ENCODE measurements at places on chromosomes 1 and 21.

DNA sequence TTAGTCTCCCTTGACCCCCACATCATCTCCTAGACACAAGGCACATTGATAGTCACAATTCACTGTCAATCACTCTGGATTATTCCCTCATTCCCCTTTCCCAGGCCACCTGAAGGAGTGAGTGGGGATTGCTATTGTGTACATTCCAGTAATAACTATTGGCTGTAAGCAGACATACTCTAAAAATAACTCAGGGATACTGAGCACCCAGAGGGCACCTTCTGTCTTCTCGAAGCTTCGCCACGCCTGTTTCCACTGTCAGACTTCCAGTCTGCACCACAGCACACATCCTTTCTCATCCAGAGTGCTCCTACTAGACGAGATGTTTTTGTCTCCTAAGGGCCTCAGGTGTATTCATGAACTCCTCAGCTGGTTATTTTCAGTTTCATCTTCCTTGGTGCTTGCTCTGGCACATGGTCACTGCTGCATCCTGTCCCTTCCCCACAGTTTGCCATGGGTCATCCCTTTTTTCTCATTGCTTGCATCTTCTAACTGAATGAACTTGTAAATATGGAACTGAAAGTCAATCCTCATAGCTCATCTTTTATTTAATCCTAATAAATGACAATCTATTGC lies 848 bp upstream of the APOBEC4 start:
- DNase-seq: peak; percentile 20

DNA sequence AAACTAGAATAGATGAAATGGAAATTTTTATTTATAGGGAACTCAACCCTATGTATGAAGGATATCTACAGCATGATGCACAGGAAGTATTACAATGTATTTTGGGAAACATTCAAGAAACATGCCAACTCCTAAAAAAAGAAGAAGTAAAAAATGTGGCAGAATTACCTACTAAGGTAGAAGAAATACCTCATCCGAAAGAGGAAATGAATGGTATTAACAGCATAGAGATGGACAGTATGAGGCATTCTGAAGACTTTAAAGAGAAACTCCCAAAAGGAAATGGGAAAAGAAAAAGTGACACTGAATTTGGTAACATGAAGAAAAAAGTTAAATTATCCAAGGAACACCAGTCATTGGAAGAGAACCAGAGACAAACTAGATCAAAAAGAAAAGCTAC lies 7.9 kb downstream of the USP1 start:
- no peak for DNase-seq

DNA sequence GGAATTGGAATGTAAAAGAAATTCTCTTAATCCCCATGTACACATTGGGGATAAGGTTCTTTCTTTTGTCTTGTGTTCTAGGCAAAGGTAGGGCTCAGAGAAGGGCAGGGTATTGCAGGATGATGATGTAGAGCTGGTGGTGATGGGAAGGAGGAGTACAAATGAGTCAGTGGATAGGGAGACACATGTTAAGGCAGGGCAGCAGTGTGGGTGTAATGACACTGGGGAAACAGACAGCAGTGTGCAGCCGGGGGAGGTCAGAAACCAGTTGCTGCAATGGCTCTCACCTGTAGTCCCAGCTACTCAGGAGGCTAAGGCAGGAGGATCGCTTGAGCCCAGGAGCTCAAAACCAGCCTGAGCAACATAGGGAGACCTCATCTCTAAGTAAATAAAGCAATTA lies 5.1 kb downstream of the NLRP3 start:
- no peak for DNase-seq

- no peak for DNase-seq
Observed at GRCh38 chr21:23811805-23812204, 1795.5 kb downstream of the MRPL39 start.

DNA sequence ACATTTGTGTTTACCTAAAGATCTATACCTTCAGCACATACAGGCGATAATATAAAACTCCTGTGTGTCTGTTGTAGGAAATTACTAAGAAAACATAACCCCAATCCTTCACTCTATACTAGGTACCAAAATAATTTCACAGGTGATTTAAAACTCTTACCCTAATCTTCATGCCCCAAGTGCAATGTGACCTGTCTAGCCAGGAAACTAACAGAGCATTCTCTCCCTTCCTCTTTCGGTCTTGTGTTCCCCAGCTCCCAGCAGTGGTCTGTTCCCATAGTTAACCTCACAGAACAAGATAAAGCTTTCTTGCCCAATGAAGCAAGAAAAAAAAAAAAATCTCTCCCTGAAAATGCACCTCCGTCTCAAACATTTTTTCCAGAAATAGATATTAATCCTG lies 493.5 kb downstream of the DPYD start:
- DNase-seq: no peak

- no peak for DNase-seq
Observed at GRCh38 chr1:167465018-167465417, 53.3 kb downstream of the CD247 start.

DNA sequence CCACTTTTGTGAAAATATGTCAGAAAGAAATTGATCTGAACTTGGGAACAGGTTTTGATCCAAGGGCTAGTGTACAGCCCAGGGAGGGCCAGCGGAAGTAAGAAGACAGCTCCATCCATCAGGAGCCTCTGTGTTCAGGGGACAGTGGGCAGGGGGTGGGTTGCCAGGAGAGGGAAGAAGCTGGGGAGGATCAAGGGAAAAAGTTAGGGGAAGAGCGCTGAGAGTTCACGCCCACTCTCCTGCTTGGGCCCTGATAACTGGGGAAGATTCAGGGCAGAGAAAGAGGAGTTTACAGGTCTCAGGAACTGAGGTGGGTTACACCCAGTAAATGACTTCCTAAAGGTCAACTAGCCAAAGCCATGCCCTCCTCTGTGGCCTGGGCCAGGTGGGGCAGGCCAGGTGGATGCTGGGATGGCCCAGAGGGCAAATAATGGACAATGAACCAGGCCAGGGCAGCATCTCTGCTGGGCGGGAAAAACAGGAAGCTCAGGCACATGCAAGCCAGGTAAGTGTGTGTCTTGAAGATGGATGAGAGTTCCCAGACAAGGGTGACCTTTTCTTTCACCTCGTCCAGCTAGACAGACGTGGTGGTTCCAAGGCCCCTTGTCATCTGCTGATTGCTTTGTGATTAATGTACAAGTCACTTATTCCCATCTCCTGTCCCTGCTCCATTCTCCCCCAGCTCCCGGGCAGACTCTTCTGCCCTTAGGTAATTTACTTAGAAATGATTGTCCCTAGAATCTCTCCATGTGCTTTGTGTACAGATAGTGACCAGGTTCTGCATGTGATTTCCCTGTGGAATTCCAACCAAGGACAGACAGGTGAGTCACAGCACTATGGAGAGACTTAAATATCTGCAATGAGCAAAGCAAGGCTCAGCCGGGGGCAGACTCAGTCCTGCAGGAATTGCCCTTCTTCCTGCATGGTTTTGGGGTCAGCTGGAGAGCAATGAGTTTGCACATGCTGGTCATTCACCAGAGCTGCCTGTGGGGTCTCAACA lies 57.0 kb downstream of the MDM4 start:
- peak; percentile 23 for DNase-seq

GRCh38 chr1:1333551-1334241 lies 2.6 kb downstream of the TAS1R3 start:
- DNase-seq: no peak

- no peak for DNase-seq
Observed at GRCh38 chr1:9827558-9828185, 3.9 kb upstream of the CLSTN1 start.

- peak; percentile 71 for DNase-seq
Observed at GRCh38 chr1:19425646-19426239, 59.6 kb downstream of the CAPZB start.

DNA sequence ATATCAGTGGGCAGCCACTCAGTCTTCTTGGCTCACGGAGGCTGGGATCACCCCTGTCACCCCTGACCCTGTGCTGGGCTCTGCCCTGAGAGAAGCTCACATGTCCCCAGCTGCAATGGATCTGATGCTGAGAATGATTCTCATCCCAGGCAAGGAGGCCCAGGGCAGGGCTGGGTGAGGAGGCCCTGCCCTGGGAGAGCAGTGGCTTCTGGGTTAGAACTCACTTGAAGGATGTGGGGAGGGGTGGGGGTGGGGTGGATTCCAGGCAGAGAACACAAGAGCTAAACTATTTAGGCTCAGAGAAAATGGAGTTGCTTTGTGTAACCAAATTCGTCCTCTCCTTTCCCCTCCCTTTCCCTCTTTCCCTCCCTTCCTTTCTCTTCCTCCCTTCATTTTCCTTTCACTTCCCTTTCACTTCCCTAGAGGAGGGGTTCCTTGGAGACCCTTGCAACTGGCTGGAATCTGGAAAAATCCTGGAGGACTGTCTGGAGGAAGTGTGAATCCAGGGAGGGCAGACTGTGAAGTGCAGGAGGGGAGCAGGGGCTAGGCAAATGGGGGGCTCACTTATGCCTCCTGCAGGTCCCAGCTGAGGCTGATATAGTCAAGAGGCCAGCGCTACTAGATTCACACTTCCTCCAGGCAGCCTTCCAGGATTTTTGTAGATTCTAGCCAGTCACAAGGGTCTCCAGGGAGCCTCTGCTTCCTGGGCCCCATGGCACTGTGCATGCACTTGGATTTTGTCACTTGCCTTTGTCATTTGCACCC lies 47.0 kb downstream of the IGSF21 start:
- DNase-seq: no peak

DNA sequence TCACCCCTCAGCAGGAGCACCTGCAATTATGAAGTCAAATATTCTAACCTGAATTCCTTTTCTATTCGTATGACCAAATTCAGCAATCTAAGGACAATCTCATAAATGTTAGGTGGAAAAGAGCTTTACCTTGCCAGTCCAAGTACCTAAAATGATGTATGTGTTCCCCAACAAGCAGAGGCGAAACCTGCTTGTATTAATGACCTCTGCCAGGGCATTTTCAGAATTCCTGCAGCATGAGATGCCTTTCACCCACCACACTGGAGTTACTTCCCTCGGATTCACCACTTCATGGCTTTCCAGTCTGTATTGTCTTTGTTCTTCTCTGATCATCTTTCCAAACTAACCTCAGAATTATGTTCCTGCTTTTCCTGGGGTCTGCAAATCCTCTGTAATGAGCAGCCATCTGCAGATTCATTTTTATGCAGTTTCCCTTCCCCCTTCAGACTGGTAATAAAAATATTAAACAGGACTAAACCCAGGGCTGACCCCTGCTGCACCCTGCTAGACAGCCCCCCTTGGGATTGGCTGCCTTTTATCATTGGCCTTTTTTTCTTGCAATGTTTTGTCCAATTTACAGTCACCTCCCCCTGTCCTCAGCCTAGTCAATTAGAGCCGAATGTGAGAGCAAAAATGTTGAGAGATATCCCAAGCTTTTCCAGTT lies 26.6 kb upstream of the CASQ2 start:
- no peak for DNase-seq

DNA sequence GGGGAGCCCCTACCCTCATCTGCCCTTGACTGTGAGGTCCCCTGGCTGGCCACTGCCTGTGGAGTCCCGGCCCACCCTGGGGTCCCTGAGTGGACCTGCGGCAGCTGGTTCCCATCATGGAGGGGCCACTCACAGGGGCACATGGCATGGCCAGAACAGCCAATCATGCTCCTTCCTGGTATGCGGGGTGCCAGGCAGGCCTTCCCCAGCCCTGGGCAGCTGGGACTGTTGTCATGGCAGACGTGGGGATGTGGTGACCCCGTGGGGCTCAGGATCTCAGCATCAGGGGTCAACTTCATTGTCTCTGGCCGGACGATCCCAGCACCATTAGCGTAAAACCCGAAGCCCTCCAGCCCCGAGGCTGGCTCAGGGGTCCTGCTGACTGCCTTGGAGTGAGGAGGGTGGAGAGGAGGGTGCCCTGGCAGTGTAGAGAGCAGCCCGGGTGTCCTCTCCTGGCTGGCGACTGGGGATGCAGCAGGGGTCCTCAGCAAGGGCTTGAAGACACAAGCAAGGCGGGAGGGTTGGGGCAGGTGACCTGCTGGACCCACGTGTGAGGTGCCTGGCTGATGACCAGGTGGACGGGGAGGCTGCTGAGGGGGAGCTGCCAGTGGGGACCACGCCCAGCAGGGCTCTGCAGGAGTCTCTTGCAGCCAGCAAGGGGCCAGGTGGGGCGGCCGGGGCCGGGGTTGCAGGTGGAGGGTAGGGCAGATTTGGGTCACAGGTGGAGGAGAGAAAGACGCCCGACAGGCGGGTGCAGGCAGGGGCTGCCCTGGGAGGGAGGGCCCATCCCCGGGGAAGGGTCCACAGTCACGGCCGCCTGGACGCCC lies 45.1 kb downstream of the TRIM11 start:
- no peak for DNase-seq

DNA sequence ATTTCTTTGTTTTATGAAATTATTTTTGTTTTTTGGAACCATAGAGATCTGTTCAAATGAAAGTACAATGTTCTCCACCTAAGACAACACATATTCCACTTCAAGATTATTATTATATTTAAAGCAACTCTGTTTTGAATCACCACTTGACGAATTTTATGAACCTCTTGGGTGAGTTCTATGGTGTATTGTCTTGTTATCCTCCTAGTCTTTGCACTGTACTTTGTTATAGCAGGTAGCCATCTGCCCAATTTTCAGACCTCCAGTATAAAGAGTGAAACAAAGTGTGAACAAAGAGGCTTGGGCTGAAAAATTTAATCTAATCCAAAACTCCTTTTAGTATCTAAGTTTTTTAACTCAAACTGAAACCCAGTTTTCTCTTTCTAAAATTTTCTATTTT lies 71.0 kb downstream of the LRRC7 start:
- DNase-seq: no peak

DNA sequence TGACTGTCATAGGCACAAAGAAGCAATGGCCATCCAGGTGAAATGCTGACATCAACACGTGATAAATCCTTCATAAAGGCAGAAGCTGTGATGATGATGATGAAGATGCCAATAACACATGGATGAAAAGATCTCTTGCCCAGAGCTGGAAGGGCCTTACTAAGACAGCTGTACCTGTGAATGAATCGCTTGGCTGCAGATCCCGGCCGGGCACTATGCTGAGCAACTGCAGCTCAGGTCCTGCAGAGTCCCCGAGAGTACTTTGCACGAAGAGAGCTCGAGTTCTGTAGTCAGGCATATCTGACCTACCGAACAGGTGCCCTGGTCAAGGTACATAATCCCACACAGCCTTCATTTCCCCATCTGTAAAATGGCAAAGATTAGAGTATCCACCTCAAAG lies 48.8 kb downstream of the PGBD5 start:
- DNase-seq: no peak

Data from large intestine (tissue), 12 donors.